Right lobe of liver (tissue), 6 donors: ENCODE measurements at places on chromosomes 5 and 9. TPM values are rescaled to one million over a fixed set of nuclear protein-coding genes. Genes with fewer than 3 reads are reported as not detected.

GRCh38 chr5:38905516-38905915 lies 59.7 kb downstream of the OSMR start:
- DNase-seq = no peak

The LMX1B gene
- not detected for total RNA-seq

DNA sequence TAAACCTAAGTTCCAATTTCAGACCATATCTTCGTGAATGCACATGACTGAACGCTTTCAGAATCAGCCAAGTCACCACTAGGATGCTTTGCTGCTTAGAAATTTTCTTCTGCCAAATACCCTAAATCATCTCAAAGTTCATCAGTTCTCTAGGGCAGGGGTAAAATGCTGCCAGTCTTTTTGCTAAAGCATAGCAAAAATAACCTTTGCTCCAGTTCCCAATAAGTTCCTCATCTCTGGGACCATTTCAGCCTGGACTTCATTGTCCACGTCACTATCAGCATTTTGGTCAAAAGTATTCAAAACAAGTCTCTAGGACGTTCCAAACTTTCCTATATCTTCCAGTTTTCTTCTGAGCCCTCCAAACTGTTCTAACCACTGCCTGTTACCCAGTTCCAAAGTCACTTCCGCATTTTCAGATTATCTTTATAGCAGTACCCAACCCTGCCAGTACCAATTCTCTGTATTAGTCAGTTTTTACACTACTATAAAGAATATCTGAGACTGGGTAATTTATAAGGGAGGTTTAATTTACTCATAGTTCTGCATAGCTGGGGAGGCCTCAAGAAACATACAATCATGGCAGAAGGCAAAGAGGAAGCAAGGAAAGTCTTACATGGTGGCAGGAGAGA lies 74.8 kb downstream of the NR3C1 start:
- DNase-seq = no peak

- DNase-seq = no peak
Measured at GRCh38 chr5:112691758-112692157, 45.9 kb upstream of the APC start.

The STXBP1 gene
- 13.5 TPM for total RNA-seq

GRCh38 chr5:107248066-107248695 lies 422.6 kb downstream of the EFNA5 start:
- DNase-seq = peak; percentile 50

DNA sequence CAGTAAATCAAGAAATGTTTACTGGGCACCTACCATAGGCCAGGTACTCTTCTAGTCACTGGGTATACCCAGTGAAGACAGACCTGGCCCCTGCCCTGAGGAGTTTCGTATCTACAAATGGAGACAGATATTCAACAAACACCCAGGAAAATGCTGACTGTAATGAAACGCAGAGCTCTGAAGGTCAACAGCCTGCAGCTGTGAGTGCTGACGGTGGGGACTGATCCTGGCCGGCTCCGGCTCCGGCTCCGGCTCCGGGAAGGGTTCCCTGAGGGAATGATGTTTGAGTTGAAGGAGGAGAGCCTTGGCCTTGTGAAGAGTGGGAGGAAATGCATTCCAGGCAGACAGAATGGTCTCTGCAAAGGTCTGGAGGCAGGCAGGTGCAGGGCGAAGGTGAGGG lies 23.1 kb downstream of the FGFR4 start:
- no peak for DNase-seq

DNA sequence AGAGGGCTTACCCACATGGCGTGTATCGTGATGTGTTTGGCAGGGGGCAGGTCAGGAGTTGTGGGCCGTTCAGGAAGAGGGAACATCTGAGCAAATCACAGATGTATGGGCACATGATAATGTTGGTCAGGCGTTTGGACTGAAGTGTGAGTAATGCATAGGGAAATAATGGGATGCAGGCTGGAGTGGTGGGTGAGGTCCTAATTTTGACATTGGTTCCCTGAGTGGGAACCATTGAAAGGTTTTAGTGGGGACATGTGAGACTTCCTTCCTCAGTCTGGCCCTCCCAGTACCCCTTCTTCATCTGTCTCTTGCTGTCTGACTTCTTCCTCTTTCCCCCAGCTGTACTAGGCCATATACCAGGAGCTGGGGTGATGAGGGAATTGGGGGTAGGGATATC lies 7.6 kb downstream of the OTULIN start:
- DNase-seq = no peak

DNA sequence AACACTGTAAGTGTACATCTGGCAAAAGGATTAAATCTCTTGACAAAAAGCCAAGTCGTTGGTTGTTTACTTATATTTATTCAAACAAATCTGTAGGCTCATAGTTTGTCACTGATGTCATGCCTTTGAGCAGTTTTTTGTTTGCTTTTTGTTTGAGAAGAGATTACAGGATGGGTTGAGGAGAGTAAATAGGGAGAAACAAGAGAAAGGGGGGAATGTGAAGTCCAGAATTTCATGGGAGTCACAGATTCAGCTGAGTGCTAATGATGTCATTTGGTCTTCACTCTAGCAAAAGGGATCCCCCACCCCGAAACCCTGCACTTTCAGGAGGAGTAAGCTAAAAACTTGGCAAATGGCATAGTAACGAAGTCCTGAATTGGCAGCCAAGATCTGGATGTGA lies 337.4 kb downstream of the GLIS3 start:
- DNase-seq = no peak

- DNase-seq = no peak
Measured at GRCh38 chr9:120885958-120886357, 9.0 kb upstream of the PHF19 start.
